Mammary epithelial cell (primary cell): ENCODE measurements at places on chromosomes 7 and 10. TPM values are rescaled to one million over a fixed set of nuclear protein-coding genes. Genes with fewer than 3 reads are reported as not detected.

AP4M1 gene
- total RNA-seq = 9.2 and 17.4 TPM in 2 replicates

CLDN3 gene
- total RNA-seq = not detected in 2 replicates

ZNF488 gene
- total RNA-seq = 0.67 TPM

DNA sequence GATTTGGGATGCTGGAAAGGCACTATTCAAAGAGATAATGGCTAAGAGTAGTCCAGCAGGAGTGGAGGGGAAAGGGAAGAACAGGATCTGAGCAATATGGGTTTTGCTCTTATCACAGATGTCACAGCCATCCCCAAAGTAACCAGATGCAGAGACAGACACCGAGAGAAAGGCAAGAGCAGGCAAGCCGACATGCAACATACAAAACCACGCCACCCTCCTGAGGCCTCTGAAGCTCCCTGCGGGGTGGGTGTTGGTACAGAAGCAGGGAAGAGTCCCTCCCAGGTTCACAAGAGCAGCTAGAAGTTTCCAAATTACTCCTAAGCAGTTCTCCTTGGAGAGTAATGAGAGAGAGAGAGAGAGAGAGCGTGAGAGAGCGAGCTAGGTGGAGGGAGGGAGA lies 10.8 kb upstream of the C10orf53 start:
- no peak for DNase-seq

- no peak for DNase-seq
Observed at GRCh38 chr7:28701731-28702130, 256.4 kb downstream of the TRIL start.

GRCh38 chr7:117949232-117949631 lies 76.0 kb upstream of the CTTNBP2 start:
- peak; percentile 67 for DNase-seq

- no peak for DNase-seq
Observed at GRCh38 chr10:7003831-7004395, 406.9 kb downstream of the SFMBT2 start.
